ENCODE measurements at places on chromosomes 5 and 9. TPM values are rescaled to one million over a fixed set of nuclear protein-coding genes. Genes with fewer than 3 reads are reported as not detected.

Gene EQTN
- not detected for total RNA-seq

Gene PAEP
- not detected for total RNA-seq

Gene AJM1
- total RNA-seq, result 0.51 TPM

Gene GABBR2
- total RNA-seq, result 0.75 TPM

Gene CSNK1A1
- 187 TPM for total RNA-seq

Gene NR2F1
- 14.8 TPM for total RNA-seq

DNA sequence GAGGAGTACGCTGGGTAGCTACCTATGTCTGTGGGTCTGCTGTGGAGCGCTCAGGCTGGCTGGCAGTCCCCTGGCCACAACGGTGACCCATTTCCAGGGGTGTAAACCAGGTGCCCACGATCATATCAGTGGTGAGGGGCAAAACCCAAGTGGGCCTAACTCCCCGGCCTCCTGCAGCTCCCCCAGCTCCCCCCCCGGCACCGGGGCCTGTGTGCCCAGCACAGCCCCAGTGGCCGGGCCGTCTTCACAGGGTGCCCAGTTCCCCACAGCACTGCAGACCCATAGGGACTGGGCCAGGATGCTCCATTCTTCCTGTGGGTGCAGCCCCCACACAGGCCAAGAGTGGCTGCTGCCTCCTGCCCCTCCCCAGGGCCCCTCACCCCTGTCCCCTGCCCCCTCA, 958 bp upstream of the LCN8 start:
- no peak for DNase-seq

DNA sequence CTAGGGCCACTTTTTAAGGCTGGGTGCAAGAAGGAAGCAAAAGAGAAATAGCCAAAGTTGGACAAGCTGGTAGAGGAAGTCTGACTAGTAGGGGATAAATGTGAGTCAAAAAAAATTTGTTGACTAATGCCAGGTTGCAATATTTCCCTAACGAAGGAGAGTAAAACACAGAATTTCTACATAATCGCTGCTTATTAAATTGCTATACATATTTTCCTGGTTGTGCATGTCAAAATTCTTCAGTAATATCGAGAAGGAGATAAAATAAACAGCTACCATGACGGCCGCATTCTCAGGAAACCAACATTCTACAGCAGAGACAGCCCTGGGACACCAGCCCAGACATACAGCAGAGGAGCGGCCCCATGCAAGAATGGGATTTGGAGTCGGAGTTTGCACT, 148.3 kb downstream of the ESM1 start:
- DNase-seq, result no peak

- DNase-seq, result no peak
These were observed 34.4 kb downstream of the NSUN2 start for GRCh38 chr5:6598351-6598900.

- DNase-seq, result no peak
These were observed 78.2 kb downstream of the C9orf50 start for GRCh38 chr9:129542741-129543140.

GRCh38 chr9:82606071-82606470, 456.9 kb downstream of the RASEF start:
- no peak for DNase-seq

GRCh38 chr5:129082225-129083136, 12.1 kb upstream of the ISOC1 start:
- no peak for DNase-seq

DNA sequence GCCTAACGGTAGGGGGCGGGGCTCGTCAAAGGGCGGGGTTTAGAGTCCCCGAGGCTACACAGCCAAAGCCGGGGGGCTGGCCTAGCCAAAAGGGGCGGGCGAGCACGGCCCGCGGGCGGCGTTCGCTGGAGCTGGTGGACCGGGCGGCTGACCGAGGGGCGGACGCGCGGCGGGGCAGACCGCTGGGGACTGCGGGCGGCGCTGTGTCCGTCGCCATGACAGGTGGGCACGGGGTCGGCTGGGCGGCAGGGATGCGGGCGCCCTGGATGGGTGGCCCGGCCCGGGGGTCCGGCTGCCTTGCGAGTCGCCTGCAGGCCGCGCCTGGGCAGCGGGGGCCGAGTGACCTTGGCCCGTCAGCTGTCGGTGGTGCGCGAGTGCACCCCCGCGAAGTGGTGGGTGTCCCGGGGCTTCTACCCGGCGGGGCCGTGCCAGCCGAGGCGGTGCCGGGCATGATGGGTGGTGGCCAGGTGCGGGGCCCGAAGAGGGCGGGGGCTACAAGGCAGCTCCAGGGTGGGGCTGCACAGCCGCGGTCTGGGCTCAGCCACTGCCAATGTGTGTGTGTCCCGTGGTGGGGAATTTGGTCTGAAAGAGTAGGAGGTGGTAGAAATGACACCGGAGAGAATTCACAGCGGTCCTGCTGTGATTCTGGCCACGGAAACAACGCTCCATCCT, at the start of gene CARD19:
Gene CARD19 (plus strand): TSS at position 87 of the 672 bp plus-strand sequence. CDS start 129 bp downstream, at position 216.
- DNase-seq, result no peak

DNA sequence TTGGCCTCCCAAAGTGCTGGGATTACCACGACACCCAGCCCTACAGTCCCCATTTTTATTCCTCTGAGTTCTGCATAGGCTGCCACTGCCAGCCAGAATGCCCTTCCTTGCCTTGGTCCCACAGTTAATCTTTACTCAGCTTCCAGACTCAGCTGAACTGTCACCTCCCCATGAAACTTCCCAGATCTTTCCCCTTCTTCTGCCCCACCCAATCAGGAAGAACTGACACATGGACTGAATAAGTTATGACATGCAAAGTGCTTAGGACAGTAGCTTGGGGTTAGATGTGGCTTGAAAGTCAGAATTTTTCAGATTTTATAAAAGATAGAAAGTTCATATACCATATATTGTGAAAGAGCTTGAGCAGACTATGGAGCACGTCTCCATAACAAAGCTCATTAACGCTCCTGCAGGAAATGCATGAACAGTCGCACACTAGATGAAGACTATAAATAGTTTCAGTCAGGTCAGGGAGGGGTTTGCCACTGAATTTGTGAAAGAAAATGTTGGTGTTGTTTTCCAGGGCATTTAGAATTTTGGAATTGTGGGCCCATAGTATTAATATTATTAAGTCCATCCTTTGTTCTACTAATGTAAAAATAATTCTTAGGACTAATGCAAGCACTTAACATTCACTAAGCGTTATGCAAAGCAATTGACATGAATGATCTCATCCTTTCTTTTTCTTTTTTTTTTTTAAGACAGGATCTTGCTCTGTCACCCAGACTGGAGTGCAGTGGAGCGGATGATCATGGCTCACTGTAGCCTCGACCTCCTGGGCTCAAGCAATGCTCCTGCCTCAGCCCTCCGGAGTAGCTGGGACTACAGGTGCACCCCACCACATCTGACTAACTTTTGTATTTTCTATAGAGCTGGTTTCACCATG, 36.1 kb upstream of the DENND1A start:
- no peak for DNase-seq

DNA sequence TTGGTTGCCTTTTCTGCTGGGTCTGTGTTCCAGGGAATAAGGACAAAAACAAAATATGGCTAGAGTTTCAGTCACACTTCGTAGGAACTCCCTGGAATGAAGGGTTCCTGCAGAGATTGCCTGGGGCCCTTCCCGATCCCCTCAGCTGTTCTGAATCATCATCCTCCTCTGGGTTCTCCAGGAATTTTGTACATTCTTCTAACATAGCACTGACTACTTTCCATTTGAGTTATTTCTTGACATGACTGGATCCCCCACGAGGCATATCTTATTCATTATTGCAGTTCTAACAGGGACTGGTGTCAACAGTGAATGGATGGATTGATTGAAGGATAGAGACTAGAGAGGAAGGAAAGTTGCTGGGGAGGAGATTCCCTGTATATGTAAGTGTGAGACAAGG, 49.2 kb upstream of the TNC start:
- DNase-seq, result peak; percentile 84

DNA sequence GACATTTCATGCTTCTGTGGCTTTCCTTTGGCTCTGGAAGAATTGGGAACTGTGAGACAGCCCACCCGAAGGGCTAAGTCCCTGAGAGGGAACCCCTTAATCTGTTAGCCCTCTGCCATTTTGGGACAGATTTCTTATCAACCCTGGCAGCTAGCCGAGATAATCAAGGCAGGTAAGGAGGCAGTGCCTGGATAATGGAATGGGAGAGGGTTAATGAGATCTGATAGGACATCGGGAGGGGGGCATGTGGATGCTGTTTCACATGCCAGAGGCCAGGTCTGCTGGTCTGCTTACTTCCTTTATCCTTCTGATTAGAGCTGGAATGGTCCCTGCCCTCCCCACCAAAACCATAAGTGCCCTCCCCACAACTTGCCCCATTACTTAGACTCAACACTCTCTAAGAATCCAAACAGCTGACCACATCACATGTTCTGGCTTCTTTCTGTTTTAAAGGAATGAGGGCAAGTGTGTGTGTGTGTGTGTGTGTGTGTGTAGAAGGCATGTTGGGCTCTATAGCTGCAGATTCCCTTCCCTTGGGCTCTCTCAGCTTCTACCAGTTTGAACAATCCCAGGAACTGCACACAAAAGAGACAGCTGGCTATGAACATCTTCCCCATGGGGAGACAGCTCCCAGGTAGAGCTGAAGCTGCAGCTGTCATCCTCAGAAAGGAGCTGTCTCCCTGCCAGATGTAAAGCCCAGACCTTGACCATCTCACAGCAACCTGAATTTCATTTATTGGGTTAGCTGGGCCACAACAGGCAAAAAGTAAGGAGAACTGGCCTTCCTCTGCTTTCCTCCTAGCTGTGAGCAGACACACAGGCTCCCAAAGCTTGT, 221.3 kb downstream of the PIK3R1 start:
- no peak for DNase-seq

DNA sequence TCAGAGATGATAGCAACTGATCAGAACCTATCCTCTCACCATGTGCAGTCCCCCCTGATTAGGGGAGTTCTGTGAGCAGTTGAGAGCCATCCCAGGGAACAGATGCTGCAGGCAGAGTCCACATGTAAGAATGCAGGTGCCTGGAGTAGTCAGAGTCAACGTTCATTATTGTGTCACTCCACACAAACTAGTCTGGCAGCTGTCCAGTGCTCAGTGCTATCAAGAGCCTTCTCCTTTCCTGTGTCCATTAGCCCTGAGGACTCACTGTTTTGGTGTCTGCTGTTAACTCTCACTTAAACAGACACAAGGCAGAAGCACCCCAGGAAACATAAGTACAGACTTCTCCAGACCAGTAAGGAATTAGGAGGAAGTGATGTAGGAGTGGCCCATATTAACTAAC, 2.5 kb downstream of the SH3TC2 start:
- no peak for DNase-seq

- DNase-seq, result no peak
These were observed 16.8 kb downstream of the FIBCD1 start for GRCh38 chr9:130921989-130922892.

DNA sequence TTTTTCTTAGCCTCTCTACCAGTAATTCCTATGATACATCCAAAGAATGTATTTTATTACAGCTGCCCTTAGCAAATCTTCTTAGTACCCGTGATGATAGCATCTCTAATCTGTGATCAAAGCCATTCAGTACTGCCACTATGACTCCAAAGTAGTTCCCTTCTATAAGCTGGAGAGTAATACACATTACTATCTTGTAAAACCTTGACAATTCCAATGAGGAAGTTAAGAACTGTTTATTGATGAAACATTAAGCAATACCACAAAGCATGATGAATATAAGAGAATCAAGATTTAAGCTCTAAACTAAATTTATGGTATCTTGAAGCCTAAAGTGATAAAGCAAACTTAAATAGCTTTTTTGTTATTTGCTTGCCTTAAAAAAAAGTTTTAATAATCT, 86.1 kb downstream of the SMIM23 start:
- DNase-seq, result no peak

DNA sequence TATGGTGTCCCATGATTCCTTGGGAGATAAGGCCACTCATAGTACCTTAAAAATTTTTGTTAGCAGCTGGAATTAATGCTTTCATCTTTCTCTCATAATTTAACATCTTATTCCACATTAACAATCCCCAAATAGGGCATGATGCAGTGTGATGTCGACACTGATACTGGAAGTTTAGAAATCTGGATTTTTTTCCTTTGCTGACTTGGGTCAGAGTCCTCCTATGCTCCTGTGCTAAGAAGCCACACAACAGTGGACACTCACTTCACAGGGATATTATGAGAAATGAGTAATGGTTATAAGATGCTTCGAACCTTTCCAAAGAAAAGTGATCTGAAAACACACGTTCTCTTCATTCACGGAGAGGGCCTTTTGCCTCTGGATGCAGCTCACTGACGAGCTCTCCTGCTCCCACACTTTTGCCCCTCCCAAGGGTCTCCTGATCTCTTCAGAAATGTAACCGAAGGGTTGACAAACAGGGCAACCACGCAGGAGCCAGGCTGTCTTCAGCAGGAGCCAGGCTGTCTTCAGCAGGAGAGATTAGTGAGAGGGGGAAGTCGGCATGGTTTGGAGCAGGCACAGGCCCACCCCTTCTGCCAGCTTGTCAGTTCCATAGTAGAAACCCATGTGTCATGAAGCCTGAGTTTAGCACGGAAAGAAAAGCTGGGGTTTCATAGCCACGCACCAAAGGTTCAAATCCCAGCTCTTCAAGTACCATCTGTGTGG, 247.8 kb downstream of the AOPEP start:
- DNase-seq, result no peak
